ENCODE measurements at places on chromosomes 6 and 20.

DNA sequence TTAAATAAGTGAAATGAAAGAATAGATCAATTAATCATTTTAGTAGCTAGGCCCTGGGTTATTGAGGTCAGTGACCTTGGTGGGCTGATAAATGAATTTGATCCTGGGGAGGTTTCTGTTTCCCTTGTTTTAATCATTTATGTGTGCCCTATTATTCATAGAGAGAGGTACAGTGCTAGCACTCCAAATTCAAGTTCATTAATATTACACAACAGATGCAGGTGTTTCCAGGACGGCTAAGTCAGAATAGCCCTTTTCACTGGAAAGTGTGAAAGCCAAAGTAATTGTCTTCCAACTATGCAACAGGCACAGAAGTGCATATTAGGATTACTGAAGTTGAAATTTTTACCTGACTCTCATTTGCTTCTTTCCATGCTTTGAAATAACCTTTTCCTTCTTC is 61.7 kb upstream of the SGK1 start:
- DNase-seq = no peak

GRCh38 chr6:139355172-139355571 is 19.3 kb downstream of the CITED2 start:
- no peak for DNase-seq

DNA sequence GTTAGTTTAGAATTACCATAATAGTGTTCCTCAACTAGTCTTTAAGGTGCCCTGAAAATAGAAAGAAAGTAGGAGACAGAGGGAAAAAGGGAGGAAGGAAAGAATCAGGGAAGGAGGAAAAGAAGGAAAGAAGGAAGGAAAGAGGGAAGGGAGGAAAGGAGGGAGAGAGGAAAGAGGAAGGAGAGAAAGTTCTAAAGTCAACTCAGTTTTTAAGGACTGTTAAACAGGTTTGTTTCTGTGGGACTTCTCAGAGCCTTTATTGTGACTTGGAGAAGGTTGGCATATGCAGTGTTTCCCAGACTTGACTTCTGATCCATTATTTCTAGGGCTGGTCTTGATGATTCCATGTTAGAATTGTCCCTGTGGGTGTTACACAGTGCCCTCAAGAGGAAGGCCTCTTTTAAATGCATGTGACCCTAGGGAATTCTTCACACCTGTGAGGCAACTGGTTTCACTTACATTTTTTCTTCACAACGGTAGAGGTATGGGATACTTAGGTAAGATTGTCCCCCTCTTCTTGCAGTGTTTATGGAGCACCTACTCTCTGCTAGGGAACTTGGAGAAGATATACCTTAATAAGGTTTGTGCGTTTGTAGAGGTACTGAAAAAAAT is 132.7 kb upstream of the GMDS start:
- DNase-seq = no peak

GRCh38 chr6:129696843-129697242 is 13.1 kb downstream of the ARHGAP18 start:
- no peak for DNase-seq
